SK-N-SH (cell line): ENCODE measurements at places on chromosomes 4 and X.

- no peak for DNase-seq
Measured at GRCh38 chr4:180680305-180680704, 1562.9 kb upstream of the TENM3 start.

DNA sequence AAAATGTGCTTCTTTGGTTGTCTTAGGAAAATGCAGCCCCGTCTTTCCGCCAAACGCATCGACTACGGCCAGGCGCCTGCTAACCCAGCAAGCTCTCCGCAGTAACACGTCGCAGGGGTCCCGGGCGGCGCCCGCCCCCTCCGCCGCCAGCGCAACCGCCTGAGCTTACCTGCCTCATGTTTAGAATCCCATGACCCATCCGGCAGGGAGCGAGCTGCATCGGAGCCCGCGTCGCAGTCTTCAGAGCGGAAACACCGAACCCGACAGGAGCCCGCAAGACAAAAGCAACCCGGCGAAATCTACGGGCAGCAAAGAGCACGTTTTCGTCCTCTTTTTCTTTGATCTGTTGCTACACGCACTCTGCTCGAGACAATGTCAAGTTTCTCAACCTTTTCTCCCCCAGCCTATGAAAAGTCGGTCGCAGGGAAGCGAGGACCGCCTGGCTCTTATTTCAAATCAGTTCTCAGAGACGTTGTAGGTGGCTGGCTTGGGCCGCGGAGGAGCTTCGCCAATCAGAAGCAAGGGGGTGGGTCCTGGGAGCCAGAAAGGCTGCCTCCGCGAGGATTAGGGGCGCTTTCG is at the start of gene MID1:
Gene MID1, minus strand, starts transcription at position 465 of the 579 bp plus-strand sequence. CDS start 53,038 bp downstream, outside the sequence.
- DNase-seq, result peak; percentile 78

DNA sequence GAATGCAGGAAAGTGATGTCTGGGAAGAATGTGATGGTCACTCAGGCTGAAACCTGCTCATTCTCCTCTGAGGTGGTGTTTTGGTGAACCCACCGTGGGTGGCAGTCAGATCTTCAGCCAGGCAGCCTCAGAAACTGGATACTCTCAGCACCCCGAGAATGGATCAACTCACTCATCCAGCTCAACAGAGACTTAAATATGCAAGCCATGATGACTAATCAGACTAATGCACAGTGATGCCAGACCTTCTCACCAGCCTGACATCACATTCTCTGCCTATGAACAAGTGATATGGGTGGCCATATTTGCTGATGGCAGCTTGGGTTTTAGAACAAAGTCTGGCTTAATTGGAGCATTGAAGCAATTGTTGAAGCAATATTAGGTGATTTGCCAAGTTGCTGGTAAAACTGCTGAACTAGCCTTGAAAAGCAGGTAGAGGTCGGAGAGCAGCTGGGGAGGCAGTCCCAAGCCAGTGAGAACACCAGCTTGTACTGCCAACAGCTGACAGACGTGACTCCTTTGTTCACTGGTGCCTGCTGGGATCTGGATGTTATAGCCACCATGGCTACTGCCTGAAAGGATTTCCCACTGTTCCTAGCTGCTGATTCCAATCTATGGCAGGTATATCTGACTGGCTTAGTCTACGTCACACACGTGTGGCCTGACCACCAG is 608.1 kb downstream of the MID1IP1 start:
- DNase-seq, result no peak

DNA sequence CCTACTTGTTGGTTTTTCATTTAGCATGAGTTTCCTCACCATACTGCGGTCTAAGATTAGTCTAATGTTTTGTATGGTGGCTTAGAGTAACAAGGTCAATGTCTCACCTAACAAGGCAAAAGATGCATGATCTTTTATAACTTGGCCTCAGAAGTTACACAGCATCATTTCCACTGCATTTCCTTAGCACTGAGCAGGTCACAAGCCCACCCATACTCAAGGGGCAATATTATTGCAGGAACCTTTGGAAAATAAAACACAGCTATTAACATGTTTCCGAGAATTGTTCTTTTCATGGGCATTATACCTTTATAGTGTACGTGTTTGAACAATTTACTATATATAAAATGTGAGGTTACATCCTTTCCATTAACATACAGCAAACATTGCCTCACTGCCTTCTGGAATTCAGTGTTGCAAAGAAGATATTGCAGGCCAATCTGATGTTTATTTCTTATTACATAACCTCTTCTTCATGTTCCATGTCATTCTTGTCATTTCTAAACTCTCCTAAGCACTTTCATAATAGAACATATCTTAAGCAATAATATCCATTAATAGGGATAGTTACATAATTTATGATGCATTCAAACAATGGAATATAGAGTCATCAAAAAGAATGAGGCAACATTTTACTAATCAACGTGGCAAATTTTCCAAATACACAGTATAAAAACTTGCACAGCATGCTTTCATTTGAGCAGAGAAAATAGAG is 153.8 kb downstream of the AREG start:
- no peak for DNase-seq

DNA sequence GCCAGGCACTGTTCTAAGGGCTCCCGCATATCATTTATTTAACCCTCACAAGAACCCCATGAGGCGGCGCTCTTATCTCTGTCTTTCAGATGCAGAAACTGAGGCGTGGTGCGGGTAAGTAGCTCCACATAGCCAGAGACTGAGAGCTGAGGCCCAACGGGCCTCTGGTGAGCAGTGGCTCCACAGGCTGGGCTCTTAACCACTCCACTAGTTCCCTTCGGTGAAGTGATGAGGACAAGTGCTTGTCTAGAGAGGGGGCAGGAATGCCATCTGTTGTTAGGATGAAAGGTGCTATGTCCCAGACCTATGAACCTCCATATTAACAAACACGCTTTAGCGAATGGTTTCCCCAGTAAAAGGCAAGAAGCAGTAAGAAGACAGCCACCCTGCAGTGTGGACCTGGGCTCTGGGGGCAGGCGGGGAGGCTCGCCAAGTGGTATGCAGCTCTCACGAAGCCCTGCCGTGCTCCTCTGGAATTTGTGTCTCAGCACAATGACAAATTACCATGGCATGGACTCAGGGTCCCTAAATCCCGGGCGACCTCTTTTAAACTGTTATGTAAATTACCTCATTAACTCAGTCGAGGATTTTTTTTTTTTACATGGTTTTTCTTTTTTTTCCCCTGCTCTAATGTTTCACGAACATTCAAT is 20.9 kb upstream of the S100G start:
- DNase-seq, result no peak

DNA sequence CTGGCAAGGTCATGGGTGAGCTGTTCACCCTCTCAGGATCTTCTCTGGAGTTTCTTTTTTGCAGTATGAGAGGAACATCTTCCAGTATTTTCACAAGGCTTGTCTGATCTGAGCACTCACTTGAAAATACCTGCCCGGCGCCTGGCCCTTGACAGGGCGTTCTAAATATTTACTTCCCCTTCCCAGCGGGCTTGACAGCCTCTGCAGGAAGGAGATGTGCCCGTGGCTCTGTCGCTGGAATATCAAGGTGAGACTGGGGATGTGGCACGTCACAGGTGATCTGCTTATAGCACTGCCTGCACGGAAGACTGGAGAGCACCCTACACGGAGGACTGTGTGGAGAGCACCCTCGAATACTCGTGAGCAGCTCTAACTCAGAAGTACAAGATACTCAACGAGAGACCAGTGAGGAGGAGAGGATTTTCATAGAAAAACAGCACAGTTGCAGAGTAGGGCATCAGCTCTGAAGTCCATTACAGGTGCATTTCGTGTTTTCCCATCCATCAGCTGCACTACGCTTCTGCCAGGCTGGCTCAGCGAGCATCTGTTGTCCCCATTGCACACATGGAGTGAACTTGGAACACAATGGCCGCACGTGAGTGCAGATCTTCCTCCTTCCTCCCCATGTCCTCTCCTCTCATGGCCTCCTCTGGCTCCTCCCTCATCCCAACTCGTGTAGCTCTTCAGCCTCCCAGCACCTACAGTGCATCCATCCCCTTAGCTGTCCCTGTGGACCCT is 32.1 kb downstream of the ZBTB49 start:
- no peak for DNase-seq

GRCh38 chr4:184616633-184617551 is 32.4 kb downstream of the CASP3 start:
- DNase-seq, result no peak

DNA sequence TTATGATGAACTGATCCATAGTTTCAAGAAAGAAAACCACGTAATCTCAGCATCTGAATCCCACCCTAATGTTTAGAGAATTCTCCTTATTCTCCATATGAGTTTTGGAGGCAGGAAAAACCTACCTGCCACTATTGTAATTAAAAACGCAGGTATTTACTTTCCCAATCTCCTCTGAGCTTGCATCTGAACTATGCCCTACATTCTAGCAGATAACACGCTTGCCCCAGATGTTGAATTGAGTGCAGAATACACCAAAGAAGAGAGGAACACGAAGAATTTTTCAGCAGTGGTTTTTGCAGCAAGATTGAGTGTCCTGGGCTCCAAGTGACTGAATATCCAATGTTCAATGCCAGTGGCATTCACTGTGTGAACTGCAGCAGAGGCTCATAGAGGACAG is 182.4 kb downstream of the COX18 start:
- no peak for DNase-seq

- no peak for DNase-seq
Measured at GRCh38 chr4:7816771-7817170, 122.9 kb downstream of the AFAP1 start.
